ENCODE measurements at places on chromosomes 7 and 10.

GRCh38 chr10:121724282-121724681 lies 126.0 kb upstream of the FGFR2 start:
- no peak for DNase-seq

GRCh38 chr7:148336411-148336810 lies 254.2 kb upstream of the C7orf33 start:
- no peak for DNase-seq

GRCh38 chr7:6228361-6229229 lies 43.8 kb downstream of the CYTH3 start:
- peak; percentile 60 for DNase-seq

GRCh38 chr10:49160110-49160509 lies 26.3 kb upstream of the FAM170B start:
- no peak for DNase-seq

GRCh38 chr7:107948645-107949442 lies 54.1 kb downstream of the LAMB1 start:
- peak; percentile 80 for DNase-seq

GRCh38 chr10:72335394-72336258 lies 19.1 kb downstream of the DNAJB12 start:
- DNase-seq = no peak

DNA sequence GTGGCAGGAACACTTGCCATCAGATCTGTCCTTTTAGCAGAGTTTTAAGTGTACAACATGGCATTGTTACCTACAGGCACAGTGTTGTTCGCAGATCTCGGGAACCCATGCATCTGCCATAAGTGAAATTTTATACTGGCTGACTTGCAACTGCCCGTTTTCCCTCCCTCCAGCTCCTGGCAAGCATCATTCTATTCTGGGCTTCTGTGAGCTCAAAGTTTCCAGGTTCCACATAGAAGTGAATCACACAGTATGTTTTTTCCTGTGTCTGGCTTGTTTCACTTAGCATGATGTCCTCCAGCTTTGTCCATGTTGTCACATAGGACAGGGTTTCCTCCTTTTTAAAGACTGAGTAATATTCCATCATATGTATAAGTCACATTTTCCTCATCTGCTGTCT lies 56.6 kb downstream of the C10orf143 start:
- DNase-seq = no peak

DNA sequence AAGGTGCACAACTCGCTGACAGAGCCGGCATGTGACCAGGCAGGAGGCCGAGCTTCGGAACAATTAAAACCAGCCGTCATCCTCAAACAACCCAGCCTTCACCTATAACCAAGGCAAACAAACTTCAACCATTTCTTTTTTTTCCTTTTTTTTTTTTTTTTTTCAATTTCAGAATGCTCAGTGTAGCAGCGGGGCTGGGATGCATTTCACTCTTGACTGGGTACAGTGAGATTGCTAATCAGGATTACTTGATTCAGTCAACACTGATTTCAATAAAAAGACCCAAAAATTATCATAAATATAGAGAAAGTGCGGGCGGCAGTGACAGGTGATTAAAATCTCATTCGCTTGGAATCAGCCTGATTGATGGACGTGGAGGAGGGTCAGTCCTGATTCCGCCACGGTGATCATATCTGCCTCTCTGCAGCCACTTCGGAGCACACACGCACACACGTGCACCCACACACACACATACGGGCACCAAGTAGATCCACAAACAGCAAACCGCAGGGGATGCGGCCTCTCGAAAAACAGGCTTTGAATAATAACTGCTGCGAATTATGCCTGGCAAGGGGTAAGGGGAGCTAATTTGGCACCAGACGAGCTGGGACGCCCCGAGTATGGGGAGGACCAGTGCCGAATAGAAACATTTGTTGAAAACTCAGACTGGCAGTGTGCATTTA lies 31.2 kb downstream of the EBF3 start:
- no peak for DNase-seq

- no peak for DNase-seq
These were observed 748.7 kb downstream of the AUTS2 start for GRCh38 chr7:70346844-70347462.

- DNase-seq = no peak
These were observed 214.0 kb upstream of the PRSS58 start for GRCh38 chr7:142471820-142472219.

DNA sequence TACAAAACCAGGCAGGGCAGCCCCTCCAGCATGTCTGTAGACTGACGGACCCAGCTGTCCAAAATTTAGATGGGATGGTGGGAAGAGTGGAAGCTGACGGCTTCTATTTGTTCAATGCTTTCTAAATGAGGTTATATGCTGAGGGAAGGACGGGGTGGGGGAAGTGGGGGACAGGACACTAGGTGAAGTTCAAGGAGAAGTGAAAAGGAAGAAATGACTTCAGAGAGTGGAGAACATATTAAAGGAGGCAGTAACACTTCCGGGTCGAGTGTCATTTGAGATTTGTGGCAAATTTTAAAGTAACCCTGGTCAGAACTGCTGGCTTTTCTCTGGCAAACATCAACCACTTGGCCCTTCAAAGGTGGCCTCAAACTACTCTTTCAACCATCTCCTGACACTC lies 9.4 kb downstream of the PIP4K2A start:
- no peak for DNase-seq

GRCh38 chr7:69208848-69209247 lies 389.4 kb upstream of the AUTS2 start:
- DNase-seq = no peak

- no peak for DNase-seq
These were observed 10.7 kb upstream of the PPP3CB start for GRCh38 chr10:73506491-73506890.

DNA sequence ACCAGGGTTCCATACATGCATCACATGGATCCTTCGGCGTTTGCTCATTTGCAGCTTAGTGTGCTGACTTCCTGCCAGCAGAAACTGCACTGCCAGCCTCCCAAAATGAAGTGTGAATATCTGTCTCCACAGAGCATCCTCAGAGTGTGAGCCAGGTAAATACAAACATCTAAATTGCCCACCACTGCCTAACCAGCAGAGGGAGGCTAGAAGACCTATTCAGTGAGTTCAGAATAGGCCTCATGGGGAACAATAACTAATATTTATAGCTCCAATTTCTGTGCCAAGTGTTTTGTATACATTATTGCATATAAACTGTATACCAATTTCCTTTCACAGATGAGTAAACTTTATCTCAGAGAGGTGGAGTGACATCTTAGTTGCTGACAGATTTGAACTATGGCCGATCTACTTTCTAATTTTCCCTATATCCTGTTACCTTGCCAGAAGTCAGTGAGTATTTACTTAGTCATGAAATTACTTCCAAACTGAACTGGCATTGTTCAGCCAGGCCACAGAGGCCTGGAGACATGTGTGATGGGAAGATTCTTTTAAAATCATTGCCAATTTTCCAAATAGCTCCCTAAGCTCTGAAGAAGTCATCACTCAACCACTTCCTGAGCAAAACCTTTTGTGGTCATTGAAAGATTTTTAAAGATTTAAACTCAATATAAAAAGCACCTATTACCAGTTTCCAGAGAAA lies 926.5 kb upstream of the GHITM start:
- no peak for DNase-seq

- DNase-seq = no peak
These were observed 31.8 kb downstream of the CNNM2 start for GRCh38 chr10:102949916-102950315.

- DNase-seq = no peak
These were observed 23.1 kb downstream of the ZCCHC24 start for GRCh38 chr10:79422178-79422892.

- DNase-seq = no peak
These were observed 655.2 kb upstream of the NRG3 start for GRCh38 chr10:81219758-81220157.

DNA sequence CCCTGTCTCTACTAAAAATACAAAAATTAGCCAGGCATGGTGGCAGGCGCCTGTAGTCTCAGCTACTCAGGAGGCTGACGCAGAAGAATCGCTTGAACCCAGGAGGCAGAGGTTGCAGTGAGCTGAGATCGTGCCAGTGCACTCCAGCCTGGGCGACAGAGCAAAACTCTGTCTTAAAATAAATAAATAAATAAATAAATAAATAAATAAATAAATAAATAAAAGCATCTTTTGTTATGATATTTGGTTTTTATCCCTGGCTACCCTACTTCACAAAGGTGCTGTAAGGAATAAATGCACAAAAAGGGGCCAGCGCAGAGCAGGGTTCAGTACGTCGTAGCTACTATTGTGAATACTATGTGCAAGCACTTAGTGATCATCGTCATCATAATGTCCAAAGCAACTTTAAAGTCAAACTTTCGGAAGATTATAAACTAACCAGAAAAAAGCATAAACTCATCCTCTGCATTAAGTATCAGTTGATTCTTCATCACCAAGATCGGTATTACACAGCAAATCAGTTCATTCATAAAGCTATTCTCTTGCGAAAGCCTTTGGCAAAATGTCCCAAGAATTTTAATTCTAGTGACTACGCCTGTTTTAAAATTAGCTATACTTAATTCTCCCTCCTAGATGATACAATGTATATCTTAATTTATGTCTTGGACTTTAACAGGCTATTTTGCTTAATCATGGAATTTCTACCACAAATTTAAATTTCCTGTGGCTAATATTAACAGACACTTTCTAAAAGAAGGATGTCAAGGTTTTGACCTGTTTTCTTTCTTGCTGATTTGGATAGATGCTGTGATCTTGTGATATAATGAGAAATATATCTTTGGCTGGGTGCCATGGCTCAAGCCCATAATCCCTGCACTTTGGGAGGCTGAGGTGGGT lies 7.6 kb upstream of the NFE2L3 start:
- no peak for DNase-seq

DNA sequence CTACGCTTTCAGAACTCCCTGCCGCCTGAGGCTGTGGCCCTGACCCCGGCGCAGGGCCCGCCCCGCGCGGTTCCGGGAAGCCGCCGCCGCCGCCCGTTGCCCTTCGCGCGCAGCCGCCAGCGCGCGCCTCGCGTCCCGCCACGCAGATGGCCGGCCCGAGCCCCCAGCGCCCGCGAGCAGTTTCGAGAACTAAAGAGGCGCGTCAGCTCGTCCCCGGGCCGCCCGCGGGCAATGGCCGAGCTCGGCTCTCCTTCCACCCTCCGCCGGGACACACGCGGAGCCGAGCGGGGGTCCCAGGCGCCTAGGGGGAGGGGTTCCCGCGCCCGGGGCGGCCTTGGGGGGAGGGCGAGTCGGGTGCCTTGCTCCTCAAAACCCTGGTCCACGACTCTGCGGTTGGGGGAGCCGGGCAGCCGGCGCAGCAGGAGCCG lies 1.8 kb downstream of the HNRNPF start:
- no peak for DNase-seq

DNA sequence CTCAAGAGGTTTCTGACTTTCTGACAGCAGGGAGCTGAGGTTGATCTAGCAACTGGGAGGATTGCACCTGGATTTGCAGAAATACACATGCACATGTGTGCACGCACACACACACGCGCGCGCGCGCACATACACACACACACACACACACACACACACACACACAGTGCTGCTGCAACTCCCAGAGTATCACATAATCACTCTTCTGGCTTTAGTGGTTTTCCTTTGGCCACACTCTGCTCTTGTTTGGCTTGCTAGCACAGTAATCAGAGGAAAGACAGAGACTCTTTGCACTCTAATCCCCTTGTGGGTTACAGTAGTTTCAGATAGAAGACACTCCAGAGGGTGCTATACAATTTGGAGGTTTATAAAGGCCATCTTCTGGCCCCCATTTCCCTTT lies 705.0 kb downstream of the AUTS2 start:
- DNase-seq = peak; percentile 39

DNA sequence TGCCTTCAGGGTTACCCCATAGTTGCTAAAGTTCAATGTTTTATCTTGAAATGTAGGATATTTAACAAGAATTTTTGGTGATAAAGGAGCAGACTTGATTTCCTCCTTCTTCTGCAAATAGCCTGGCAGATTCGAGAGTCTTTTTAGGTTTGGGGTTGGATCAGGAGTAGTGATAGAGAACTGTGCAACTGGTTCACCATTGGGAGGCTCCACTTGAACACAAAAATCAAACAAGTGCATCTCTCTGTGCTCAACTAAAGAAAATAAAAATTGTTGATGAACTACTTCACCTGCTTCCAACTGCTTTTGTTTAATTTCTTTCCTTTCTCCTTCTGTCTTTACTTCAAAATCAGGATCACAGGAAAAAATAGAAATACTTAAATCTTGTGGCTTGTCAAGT lies 58.5 kb downstream of the MACC1 start:
- DNase-seq = no peak

- DNase-seq = no peak
These were observed 240.9 kb upstream of the KAT6B start for GRCh38 chr10:74585231-74586087.

- no peak for DNase-seq
These were observed 19.6 kb downstream of the ARL4A start for GRCh38 chr7:12706900-12707536.

GRCh38 chr10:49373361-49373760 lies 22.5 kb downstream of the DRGX start:
- DNase-seq = no peak

DNA sequence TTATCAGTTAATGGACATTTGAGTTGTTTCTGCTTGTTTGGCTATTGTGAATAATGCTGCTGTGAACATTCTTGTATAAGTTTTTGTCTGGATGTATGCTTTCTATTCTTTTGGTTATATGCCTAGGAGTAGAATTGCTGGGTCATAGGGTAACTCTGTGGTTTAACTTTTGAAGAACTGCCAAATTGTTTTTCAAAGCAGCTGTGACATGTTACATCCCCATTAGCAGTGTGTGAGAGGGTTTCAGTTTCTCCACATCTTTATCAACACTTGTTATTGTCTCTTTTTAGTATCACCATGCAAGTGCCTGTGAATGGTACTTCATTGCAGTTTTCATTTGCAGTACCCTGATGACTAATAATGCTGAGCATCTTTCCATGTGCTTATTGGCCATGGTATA lies 2.1 kb upstream of the NDUFB8 start:
- peak; percentile 75 for DNase-seq

- no peak for DNase-seq
These were observed 22.4 kb upstream of the PWWP2B start for GRCh38 chr10:132374612-132375011.

DNA sequence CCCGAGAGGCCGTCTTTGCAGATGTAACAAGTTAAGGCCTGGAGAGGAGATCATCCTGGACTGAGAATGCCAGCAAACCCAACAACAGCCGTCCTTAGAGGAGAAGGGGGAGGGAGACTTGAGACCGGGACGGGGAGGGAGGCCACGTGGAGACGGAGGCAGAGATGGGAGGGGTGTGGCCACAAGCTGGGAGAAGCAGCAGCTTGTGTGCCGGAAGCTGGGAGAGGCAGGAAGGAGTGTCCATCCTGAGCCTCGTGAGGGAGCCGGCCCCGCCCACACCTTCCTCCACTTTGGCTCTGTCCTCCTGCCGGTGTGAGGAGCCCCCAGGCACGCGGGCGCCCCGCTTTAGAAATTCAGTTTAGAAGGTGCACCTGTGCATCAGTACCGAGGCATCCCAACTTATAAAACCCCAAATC lies 95.7 kb downstream of the DNAJB6 start:
- DNase-seq = peak; percentile 74

DNA sequence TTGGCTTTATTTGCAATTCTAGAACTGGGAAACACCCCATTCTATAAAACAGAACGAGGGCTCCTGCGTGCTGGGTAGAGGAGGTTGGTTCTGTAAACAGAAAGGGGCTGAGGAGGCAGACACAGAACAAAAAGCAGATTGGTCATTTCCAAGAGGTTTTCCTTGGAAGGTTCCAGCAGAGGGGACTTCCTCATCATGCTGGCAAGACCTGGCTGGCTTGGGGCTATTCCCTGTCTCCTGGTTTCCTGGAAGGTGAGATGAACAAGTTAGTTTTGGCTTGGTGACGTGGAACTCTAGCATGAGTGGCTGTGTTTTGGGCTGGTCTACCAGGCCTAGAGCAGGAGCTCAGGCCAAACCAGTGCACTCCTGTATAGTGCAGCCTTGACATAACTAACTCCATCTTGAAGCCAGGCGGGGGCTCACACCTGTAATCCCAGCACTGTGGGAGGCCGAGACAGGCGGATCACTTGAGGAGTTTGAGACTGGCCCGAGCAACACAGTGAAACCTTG lies 26.1 kb upstream of the DNAJB6 start:
- no peak for DNase-seq

Measured in foreskin melanocyte (primary cell).